ENCODE measurements at places on chromosomes 13 and 19.

- DNase-seq: no peak
These were observed 20.1 kb downstream of the COL4A2 start for GRCh38 chr13:110327051-110327721.

- no peak for DNase-seq
These were observed 54.9 kb upstream of the SACS start for GRCh38 chr13:23488442-23488841.

GRCh38 chr13:62320129-62321108 is 904.8 kb upstream of the PCDH20 start:
- peak; percentile 13 for DNase-seq

DNA sequence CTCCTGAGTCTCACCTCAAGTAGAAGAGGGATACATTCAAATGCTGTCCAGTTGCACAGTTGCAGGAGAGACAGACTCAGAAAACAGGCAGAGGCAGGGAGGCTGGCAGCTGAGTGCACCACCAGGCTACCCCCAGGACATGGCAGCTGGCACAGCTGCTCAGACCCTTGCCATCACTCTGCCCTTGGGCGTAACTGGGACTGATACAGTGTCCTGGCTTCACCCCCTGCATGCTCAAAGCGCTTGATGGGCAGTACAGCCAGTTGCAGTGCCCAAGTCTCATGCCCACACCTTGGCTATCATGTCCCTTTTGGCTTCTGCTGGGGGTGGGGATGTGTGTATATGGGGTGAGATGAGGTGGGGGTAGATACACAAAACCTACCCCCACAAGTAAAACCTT is 5.5 kb upstream of the PEPD start:
- DNase-seq: no peak

GRCh38 chr13:40127476-40127875 is 472.0 kb downstream of the COG6 start:
- no peak for DNase-seq

DNA sequence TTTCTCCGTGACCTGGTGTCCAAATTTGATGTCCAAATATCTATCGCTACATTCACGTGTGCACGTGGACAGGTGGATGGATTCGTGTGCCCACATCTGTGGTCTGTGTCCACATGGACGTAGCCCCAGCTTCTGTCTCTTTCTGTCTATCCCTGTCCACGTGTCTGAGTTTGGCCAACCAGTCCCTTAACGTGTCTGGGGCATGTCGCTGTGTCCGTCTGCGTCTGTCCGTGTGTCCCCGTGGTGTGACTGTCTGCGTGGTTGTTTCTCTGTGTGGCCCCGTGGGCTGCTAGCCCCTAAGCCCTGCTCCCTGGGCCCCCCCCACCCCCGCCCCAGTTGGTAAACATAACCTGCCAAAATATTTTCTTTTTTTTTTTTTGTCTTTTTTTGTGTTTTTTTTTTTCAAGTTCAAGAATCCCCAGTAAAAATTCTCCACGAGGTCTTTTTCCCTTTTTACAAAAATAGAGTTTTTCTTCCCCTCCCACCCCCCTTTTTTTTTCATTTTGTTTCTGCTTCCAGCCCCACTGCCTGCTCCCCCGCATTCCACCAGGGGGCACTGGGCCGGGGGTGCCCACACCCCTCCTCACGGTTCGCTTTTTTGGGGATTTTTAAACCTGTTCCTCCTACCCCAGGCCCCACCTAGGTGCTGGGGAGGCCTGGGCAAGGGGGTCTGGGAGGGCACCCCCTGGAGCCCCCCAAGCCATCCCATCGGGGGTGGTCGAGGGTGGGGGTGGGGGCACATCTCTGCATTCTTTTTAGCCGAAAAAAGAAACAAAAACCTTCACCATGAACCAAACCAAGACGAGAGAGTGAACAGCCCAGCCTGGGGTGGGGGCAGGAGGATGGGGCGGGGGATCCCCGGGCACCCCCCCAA is 18.3 kb downstream of the PRKCSH start:
- peak; percentile 18 for DNase-seq

- DNase-seq: no peak
These were observed 701.4 kb downstream of the FGF9 start for GRCh38 chr13:22372261-22372660.

GRCh38 chr13:99481366-99481765 is 19.9 kb upstream of the TM9SF2 start:
- DNase-seq: no peak

DNA sequence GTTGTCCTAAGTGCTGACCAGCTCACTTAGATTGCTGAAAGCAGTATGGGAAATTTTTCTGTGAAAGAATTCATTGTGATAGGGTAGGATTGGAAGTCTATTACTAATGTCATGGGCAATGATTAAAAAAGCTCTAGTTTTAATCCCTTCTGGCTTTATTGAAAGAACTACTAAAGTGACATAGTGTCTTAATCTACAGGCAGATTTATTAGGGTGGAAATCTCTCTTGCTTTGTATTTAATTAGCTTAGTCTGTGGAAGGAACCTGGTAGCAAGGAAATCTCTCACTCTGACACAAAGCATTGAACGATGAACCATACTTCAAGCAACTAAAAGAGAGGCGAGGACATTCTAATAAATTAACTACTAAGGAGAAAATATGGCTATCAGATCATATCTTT is 1029.2 kb upstream of the PCDH20 start:
- no peak for DNase-seq

- DNase-seq: no peak
These were observed 1.7 kb downstream of the UBXN6 start for GRCh38 chr19:4455719-4456475.

- no peak for DNase-seq
These were observed 7.1 kb upstream of the CIRBP start for GRCh38 chr19:1261798-1262622.

DNA sequence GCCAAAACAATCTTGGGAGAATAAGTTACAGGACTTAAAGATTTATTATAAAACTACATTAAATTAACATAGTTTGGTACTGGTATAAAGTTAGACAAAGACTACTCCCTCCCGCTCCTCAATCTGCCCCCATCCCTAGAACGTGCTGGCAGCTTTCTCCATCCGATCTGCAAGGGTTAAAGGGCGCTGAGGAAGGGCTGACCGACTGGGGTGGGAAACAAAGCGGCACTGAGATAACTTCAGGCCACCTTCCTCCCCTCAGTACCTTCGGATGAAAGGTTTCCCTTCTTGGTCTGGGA is 790 bp upstream of the SUGT1 start:
- DNase-seq: no peak

GRCh38 chr13:111278258-111278657 is 42.2 kb upstream of the TEX29 start:
- no peak for DNase-seq

DNA sequence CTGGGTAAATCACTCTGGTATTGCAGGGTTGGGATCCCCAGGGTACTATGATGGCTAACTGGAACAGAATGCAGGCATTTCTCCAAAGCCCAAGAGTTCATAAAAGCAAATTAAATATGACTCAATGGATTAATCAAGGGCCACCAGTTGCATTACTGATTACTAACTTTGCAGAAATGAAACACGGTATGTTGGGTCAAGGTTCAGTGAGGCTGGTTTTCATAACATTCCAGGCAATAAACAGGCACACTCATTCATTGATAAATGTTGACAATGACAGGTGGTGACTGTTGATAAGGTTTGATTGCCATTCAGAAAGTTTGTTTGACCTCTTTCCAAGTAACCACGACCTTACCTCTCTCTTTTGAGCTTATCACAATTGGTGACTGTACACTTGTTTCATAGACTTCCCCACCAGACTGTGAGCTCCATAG is 506 bp upstream of the AP1M1 start:
- DNase-seq: no peak

GRCh38 chr13:95579303-95579702 is 26.8 kb downstream of the CLDN10 start:
- peak; percentile 58 for DNase-seq

DNA sequence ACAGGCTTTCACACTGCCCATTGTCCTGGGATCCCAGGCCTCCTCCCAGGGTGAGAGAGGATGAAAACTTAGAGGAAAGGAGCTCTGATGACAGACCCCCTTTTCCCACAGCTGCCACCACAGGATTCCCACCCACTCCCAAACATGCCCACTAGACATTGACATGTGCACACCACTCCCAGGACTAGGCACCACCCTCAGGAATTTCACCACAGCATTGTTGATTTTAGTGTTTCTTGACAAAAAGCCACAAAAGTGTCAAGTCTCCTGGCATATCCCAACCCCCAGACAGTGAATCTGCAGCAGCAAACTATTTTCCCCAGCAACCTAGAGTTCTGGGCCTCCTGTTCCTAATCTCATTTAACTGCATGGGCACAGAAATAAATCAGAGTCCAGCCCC is 10.1 kb downstream of the ZNF714 start:
- DNase-seq: no peak

- peak; percentile 18 for DNase-seq
These were observed 1486.8 kb downstream of the EFNB2 start for GRCh38 chr13:105048677-105049076.

GRCh38 chr13:36244073-36244472 is 29.7 kb upstream of the SOHLH2 start:
- no peak for DNase-seq

DNA sequence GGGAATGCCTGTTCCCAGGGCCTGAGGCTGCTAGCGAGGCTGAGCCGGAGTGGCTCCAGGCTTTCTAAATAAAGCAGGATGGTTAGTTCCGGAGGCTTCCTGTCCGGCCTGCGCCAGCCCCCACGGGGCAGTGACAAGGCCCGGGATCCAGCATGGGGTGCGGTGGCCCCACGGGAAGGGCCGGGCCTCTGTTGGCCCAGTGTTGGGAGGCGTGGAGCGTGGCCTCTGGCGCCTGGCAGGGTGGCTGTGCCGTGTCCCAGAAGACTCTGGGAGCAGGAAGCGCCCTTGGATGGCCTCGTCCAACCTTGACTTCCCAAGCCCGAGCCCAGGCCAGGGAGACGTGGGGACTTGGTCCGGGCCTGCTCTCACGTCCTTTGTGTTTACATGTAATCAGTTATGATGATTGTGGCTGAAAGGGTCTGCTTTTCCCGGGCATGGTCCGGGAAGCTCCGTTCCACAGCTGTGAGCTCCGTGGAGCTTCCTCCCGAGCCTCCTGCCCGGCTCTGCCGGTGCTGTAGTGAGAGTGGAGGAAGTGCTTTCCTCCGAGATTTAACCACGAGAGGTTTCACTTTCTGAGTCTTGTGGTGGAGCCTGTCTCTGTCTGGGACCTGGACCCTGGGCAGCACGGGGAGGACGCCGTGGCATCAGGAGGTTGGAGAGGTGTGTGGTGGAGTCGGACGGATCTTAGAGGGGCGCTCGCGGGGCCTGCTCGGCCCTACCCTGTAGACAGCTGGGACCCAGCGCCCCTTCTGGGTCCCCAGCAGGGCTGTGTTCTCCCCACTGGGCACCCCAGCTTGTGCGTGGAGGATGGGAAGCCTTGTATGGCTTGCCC is 4.6 kb downstream of the GNA11 start:
- peak; percentile 31 for DNase-seq

DNA sequence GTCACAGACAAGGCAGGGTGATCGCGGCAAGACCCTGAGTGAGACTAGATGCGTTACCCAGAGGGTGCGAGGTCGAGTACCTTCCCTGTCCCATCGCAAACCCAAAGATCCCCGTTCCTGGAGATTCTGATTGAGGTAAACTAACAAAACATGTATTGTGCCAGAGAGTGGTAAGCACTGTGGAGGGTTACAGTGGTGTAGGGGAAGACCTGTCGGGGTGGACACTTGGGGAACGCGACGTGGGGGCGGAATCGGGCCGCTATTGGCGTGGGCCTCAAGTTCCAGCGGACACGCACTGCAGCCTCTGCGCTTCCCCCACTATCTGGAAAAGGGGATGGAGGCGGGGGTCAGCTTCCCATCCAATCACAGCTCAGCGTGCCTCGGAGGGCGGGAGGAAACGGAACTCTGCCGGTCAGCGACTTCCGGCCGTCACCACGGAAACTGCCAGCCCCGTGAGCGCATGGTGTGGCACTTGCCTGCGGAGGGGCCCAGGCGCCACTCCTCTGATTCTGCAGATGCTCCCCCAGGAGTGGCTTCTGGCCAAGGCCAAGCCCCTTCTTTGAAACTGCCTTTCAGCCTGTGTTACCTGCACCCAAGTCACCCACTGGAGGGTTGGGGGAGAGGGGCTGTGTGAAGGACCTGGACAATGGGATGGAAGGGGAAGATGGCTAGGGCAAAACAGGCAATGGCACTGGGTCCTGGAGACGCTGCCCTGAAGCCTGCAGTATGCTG is 1.0 kb upstream of the UBE2M start:
- peak; percentile 94 for DNase-seq

DNA sequence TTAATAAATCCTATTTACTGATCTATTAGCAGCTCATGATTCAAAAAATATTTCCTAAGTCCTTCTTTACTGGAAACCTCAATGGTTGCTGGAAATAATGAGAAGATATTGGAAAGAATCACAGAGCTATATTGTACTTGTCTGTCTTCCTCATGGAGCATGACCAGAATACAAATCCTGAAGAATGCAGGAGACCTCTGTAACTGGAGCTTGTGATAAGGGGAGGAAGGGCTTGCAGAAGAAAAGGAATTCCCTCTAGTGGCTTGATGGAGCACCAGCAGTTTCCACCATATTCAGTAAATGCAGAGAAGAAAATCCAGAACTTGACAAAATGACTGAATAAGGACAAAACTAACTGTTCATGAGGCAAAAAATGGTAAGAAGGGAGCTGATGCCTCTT is 1333.1 kb downstream of the EFNB2 start:
- no peak for DNase-seq

DNA sequence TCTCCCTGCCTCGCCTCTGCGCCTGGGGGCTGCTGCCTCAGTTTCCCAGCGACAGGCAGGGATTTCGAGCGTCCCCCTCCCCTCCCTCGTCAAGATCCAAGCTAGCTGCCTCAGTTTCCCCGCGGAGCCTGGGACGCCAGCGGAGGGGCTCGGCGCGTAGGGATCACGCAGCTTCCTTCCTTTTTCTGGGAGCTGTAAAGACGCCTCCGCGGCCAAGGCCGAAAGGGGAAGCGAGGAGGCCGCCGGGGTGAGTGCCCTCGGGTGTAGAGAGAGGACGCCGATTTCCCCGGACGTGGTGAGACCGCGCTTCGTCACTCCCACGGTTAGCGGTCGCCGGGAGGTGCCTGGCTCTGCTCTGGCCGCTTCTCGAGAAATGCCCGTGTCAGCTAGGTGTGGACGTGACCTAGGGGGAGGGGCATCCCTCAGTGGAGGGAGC is 722 bp upstream of the ICAM1 start:
- peak; percentile 86 for DNase-seq

- no peak for DNase-seq
These were observed 9.3 kb upstream of the CEACAM7 start for GRCh38 chr19:41697198-41697855.

DNA sequence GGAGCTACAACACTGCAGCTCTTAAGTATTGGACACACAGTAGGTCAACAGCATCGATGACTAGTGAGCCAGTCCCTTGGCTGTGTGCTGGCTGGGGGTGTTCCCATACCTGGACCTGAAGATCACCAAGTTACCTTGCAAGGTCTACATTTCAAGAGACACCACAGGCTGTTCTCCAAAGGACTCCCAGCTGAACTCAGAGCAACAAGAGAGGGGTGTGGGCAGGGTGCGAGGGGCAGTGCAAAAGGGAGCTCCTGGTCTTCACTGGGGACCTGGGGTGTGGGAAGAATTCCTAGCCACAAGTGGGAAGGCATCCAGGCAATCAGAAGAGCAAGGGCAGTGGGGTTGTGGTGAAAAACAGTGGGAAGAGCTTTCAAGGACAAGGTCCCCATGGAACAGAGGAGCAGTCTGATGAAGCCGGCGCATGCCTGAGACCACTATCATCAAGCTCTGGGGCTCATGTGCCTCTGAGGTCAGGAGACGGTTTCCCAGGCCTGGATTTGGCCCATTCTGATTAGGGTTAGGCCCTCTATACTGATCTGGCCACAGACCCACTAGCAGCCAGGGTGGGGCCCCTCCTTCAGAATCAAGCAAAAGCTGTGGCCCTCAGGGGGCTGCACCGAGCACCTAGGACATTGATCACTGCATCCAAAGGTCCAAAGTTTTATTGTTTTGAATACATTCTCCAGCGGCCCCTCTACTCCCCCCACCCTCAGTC is 4.7 kb upstream of the GSK3A start:
- no peak for DNase-seq

GRCh38 chr13:49711218-49711863 is 20.1 kb upstream of the EBPL start:
- DNase-seq: no peak

Measured in activated CD4-positive, alpha-beta T cell treated with anti-CD3 and anti-CD28 coated beads, Interleukin-10, Interleukin-2, amounts not matched to agents 100 ng/mL and 50 ng/mL, durations not matched to agents 16 hours and 8 hours (primary cell).